Smooth muscle cell of trachea (primary cell): ENCODE measurements at places on chromosomes 11 and 22. TPM values are rescaled to one million over a fixed set of nuclear protein-coding genes. Genes with fewer than 3 reads are reported as not detected.

Gene KCNK4
- total RNA-seq: 0.17 TPM in 1 of 2 replicates, not detected in the other

Gene KRTAP5-2
- total RNA-seq: not detected in 2 replicates

Gene GAB4
- not detected in 2 replicates for total RNA-seq

Gene TRAPPC4
- 76.4 and 101 TPM in 2 replicates for total RNA-seq

Gene PRR5L
- 0.29 and 0.83 TPM in 2 replicates for total RNA-seq

Gene DEPDC7
- 4.3 and 7.6 TPM in 2 replicates for total RNA-seq

Gene DCHS1
- 24.4 and 39.2 TPM in 2 replicates for total RNA-seq

Gene GGTLC3
- total RNA-seq: not detected in 2 replicates

Gene LGALS12
- not detected in 2 replicates for total RNA-seq

Gene ZNF214
- total RNA-seq: 5.1 and 9.9 TPM in 2 replicates

Gene H19
- total RNA-seq: 2.9 and 29.9 TPM in 2 replicates

Gene NXPE4
- total RNA-seq: not detected in 2 replicates

Gene SCUBE1
- total RNA-seq: 0.33 and 0.58 TPM in 2 replicates

Gene SERPING1
- total RNA-seq: 9.6 and 26.0 TPM in 2 replicates

Gene OR11H1
- total RNA-seq: not detected in 2 replicates

Gene PKP3
- 1.7 and 2.8 TPM in 2 replicates for total RNA-seq

Gene OR52H1
- 0.17 and 0.73 TPM in 2 replicates for total RNA-seq

Gene GRIA4
- total RNA-seq: not detected in 2 replicates

Gene SCN3B
- under 0.01 TPM in 1 of 2 replicates, not detected in the other for total RNA-seq

Gene TRPM5
- not detected in 2 replicates for total RNA-seq

Gene SEPTIN3
- under 0.01 and 0.33 TPM in 2 replicates for total RNA-seq

Gene P2RY2
- not detected in 2 replicates for total RNA-seq

Gene KAT5
- total RNA-seq: 45.4 and 47.3 TPM in 2 replicates

Gene MFNG
- 0.33 and 1.5 TPM in 2 replicates for total RNA-seq

Gene ARVCF
- total RNA-seq: 10.3 and 16.4 TPM in 2 replicates

Gene PTGDR2
- 0.44 and 2.2 TPM in 2 replicates for total RNA-seq

Gene DMC1
- 2.8 and 15.3 TPM in 2 replicates for total RNA-seq

Gene HOATZ
- not detected in 2 replicates for total RNA-seq

Gene CASP5
- not detected in 2 replicates for total RNA-seq

Gene UCP3
- total RNA-seq: 0.33 and 1.5 TPM in 2 replicates

Gene MOGAT2
- not detected in 2 replicates for total RNA-seq

Gene NAGA
- total RNA-seq: 58.4 and 59.1 TPM in 2 replicates

Gene OR52I1
- total RNA-seq: not detected in 2 replicates

Gene MEI1
- 0.73 and 0.99 TPM in 2 replicates for total RNA-seq

Gene MIOX
- total RNA-seq: 0.15 TPM in 1 of 2 replicates, not detected in the other

Gene ADM2
- total RNA-seq: 0.87 and 2.3 TPM in 2 replicates

Gene ENTHD1
- not detected in 2 replicates for total RNA-seq

Gene PTPRCAP
- total RNA-seq: 0.50 and 1.3 TPM in 2 replicates

Gene ARHGEF17
- total RNA-seq: 34.6 and 44.7 TPM in 2 replicates

Gene MUC6
- total RNA-seq: under 0.01 TPM in 1 of 2 replicates, not detected in the other

Gene RANBP1
- total RNA-seq: 132 and 263 TPM in 2 replicates

Gene CD6
- total RNA-seq: 0.66 TPM in 1 of 2 replicates, not detected in the other

Gene OVOL1
- not detected in 2 replicates for total RNA-seq

Gene NADSYN1
- 63.7 and 126 TPM in 2 replicates for total RNA-seq

Gene CRACR2B
- 1.5 and 1.7 TPM in 2 replicates for total RNA-seq

Gene PHF21B
- total RNA-seq: not detected in 2 replicates

Gene RPLP2
- total RNA-seq: 271 and 337 TPM in 2 replicates

Gene TIMP3
- total RNA-seq: 282 and 614 TPM in 2 replicates

Gene GPR83
- total RNA-seq: under 0.01 TPM in 1 of 2 replicates, not detected in the other

Gene SMIM35
- not detected in 2 replicates for total RNA-seq

Gene SHISAL1
- 1.2 and 9.6 TPM in 2 replicates for total RNA-seq

Gene CTSW
- not detected in 2 replicates for total RNA-seq

Gene TSPAN32
- under 0.01 and 0.17 TPM in 2 replicates for total RNA-seq

Gene ACR
- total RNA-seq: not detected in 2 replicates

Gene OR52A1
- total RNA-seq: not detected in 2 replicates
